Glutamatergic neuron (in vitro differentiated cells): ENCODE measurements at places on chromosomes 5 and 9.

DNA sequence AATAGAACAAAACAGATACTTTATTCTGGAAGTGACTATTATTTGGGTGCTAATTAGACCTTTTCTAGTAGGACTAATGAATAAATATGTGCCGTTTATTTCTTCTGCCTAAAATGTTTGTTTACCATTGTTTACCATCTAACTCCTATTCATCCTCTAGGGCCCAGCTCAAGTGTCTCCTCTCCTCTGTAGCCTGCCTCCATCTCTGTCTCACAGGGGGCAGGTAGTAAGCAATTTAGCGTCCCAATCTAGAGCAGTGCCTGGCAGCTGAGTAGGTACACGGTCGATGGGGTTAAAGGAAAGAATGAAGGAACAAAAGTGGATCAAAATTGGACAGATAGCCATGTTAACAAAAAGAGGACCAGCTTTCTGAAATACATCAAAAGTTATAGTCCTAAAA is 230.9 kb downstream of the SLF1 start:
- DNase-seq, result no peak

GRCh38 chr5:30050056-30050815 is 1143.2 kb upstream of the CDH6 start:
- no peak for DNase-seq

DNA sequence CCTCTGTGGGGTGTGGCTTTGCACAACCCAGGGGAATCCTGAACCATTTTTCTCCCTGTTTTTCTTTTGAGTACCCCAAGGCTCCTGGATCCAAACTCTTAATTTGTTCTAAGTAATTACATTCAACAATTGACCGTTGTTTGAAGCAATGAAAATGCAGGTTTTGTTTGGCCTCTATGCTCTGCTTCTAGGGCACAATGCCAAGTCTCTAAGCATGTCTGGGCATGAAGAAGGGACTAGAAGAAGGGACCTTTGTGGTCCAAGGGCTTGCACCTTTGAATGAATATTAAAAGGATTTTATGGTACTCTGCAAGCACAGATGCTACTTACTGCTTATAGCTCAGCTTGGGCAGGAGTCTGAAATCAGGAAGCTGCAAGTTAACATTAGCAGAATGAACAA is 6.6 kb upstream of the ENC1 start:
- DNase-seq, result no peak

GRCh38 chr9:84570482-84571154 is 98.9 kb upstream of the NTRK2 start:
- DNase-seq, result no peak

DNA sequence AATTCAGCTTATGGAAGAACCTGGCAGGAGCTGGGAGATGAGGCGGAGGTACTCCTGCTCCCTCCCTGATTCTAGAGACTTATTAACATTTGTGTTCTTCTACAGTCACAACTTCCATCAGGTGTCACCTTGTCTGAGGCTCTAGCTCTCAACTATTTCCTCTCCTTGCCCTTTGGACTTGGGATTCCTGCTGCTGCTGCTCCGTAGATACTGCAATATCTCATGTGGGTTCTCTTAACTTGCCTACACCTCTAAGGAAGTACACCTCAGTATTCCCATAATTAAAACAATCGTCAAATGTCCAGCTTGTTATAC is 21.2 kb downstream of the ANXA1 start:
- no peak for DNase-seq

- no peak for DNase-seq
These were observed 558.3 kb downstream of the CHSY3 start for GRCh38 chr5:130462516-130462915.

- no peak for DNase-seq
These were observed 7.4 kb upstream of the DCTN4 start for GRCh38 chr5:150766251-150766650.

DNA sequence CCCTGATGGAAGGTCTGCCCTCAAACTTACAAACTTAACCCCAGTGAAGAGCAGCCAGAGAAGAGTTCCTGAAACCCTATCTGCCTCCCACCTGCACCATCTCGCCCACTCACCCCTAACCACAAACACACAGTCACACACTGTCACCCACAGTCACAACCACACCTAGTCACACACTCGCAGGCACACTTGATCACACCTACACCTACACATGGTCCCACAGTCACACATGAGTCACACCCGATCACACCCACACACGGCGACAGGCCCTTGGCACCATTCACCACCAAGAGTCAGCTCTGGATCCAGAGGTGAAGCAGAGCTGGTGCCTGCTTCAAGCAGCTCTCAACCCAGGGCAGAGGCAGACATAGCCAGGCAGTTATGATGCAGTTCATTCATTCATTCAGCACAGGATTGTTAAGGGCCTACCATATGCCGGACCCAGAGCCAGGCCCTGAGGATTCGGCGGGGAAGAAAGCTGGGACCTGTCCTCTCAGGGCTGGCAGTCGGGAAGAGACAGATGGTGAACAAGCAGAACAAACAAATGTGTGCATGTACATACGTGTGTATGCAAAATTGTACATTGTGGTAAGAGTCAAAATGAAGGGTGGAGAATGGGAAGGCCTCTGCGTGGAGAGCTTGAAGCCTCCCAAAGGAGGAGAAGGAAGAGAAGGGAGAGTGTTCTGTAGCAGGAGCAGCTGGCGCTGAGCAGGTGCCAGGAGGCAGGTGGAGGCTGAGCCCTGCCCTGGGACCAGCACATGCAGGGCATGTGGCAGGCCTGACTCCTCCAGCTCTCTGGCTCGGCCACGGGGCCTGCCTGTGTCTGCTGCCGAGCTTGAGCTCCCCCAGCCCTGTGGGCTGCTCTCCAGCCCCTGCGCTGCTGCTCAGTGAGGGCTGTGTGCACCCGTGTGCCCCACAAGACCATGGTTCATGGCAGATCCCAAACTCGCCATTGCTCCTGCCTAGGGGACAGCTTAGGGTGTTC is 6.4 kb downstream of the TSPAN17 start:
- peak; percentile 59 for DNase-seq

- DNase-seq, result no peak
These were observed 5.0 kb upstream of the C9 start for GRCh38 chr5:39369123-39369815.

DNA sequence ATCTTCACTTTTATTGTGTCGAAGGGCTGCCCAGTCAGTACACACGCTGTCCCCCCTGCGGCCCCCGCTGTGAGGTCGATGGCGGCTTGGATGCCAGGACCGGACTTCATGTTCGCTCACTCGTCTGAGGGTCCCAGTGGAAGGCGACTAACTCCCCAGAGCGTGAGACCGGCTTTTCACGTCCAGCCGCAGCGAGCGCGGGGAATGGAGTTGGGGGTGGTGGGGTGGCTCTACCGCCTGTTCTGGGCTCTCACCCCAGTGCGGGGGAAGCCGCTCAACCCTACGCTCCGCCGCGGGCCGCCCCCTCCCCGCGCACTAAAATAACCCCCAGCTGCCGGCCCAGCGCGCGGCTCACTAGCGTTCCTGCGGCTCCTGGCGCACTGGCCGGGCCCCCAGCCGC is at the start of gene SLC25A2:
Gene SLC25A2, minus strand, starts transcription at position 294 of the 400 bp plus-strand sequence. Its CDS starts 184 bp downstream, at position 110.
- DNase-seq, result no peak

- no peak for DNase-seq
These were observed 73.9 kb upstream of the ANKH start for GRCh38 chr5:14945450-14945849.

GRCh38 chr9:25716220-25716872 is 38.1 kb upstream of the TUSC1 start:
- DNase-seq, result peak; percentile 20

DNA sequence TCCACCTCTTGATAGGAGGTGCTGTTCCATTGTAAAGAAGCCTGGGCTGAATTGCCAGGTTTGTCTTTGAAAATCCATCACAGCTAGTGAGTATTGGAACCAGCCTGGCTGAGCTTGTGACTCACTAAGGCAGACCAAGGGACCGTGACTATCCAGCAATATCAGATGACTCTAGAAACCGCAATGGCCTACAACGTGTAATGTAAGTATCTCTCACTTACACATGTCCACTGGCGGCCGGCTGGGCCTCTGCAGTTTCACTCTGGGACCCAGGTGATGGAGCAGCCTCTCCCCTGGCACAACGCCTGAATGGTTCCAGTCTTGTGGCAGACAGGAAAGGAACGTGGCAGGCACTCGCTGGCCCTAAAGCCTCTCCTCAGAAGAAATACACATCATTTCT is 3.1 kb upstream of the HRH2 start:
- no peak for DNase-seq

DNA sequence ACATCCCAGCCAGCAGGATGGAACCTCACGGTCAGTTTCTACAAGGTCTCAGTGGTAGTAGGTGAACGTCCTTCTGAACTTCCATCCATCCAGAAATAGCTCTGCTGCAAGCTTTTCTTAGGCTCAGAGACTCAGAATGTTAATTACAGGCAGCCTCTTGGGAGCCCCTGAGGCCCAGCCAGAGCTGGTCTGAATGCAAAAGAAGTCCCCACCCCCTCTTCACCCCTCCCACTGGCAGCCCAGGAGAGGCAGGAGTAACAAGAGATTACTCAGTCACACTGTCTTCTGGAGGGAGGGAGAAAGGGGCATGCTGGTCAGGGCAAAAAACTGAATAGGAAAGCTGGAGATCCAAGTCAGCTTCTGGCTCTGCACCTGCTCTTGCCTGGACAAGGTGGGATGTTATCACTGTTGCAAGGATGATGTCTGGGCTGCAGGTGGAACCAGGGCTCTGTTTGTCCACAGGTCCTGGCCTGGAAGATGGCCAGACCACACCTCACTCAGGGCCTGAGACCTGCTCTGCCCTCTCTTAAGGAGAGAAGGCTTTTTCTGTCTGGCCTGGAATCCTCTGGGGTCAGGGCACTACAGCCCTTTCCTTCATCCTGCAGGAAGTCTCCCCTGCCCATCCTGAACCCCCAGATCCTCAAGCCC is 9.1 kb downstream of the ENHO start:
- peak; percentile 61 for DNase-seq

- no peak for DNase-seq
These were observed 115.4 kb downstream of the FBN2 start for GRCh38 chr5:128422612-128423011.

DNA sequence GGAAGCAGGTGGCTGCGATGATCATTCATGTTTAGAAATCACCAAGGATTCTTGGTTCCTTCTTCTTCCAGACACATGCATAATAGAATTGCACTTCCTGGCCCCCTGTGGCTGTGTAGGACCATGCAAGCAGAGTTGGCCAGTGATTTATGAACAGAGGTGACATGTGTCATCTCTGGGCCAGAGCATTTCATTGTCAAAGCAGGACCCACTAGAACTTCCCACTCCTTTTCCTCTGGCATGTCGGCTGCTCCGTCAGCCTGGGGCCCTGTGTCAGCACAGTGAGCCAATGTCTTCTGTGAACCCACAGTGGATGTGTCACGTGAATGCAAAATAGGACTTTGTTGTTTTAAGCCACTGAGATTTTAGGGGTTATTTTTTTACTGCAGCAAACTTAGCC is 59.2 kb downstream of the HSD17B3 start:
- DNase-seq, result no peak

DNA sequence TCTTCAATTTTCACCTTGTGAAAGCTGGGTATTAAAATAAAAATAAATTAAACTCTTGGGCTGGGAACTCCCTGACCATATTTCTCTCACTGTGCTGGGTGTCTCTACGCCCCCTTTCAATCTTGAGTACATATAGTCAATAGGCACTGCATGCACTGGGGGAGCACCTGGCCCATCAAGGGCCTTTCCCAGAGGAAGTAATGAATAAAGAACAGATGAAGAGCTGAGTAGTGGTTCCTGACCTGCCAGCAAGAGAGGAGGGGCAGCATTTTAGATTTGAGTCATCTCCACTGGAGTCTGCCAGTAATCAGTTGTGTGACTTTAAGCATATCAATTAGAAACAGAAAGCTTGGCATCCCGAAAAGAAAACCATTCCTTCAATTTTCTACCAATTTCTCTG is 6.2 kb downstream of the MAPKAP1 start:
- DNase-seq, result no peak

DNA sequence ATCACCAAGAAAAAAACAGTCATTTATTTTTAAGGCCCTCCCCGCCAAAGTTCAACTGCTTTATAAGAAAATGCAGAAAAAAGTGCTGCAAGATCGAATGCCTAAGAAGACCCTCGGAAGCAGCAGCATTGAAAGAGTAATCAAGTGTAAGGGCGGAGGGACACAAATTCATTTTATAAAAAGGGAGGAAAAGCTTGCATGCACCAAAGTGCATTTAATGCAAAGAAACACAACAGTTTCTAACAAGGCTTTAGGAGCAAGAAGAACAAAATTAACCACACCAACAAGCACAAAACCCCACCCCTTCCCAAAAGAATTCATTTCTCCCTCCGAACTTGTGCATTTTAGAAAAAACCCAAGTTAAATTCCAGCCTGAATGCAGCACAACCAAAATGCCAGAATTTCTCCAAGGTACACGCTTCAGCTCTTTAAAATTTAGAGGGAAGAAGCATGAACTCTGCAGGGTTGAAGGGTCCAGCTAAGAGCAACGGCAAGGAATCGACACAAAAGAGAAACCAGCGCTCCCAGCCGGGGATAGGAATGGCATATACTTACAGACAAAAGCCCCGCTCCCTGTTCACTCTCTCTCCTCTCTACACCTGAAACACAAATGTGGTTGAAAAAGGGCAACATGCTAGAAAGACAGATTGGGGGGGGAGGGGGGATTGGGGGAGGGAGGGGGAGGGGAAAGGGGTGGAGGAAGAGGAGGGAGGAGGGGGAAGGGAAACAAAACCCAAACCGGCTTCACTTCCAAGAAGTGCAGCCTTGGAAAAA is at the start of gene NREP:
Gene NREP, minus strand, starts transcription at position 614 of the 774 bp plus-strand sequence. CDS start 1,422 bp downstream, outside the sequence.
- peak; percentile 59 for DNase-seq

- no peak for DNase-seq
These were observed 791.4 kb downstream of the MTRR start for GRCh38 chr5:8660133-8660893.

DNA sequence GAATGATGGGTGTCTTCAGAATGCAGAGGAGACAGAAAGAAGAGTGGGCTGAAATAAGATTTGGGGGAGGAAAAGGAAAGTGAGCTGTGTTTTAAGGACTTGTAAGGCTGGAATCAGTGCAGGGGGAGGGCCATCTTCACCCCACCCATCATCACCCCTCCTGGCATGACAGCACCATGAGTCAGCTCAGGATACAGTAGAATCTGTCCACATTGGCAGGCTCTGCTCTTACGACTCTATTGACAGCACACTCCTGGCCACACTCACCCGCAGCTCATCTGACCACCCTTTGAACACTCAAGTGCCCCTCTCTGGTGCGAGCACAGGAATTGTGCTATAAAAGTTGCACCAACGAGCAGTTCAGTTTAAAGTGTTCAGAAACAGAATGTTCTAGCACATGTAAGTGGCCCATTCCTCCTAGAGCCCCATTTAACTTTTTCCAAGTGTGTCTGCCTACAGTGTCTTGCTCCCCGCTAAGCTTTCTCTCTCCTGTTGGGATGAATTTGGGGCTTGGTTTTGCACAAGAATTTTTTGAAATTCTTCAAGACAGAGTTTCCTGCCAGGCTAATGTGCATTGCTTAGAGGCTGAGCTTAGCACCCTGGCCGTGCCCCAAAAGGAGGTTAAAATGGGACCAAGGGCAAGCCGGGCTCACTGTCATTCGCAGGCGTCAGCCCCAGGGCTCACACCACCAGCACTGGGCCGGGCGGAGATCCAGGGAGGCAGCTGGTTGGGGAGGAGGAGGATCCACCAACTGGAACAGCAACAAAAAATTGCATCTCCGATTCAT is 12.0 kb downstream of the ADRA1B start:
- DNase-seq, result no peak
